ENCODE measurements at places on chromosomes 1 and 21. TPM values are rescaled to one million over a fixed set of nuclear protein-coding genes. Genes with fewer than 3 reads are reported as not detected.

Gene TRIM45
- 6.8 TPM for total RNA-seq

Gene AMY1A
- 1.7 TPM for total RNA-seq

Gene CADM3
- total RNA-seq = 0.79 TPM

Gene CFAP107
- total RNA-seq = not detected

Gene NOS1AP
- 1.8 TPM for total RNA-seq

- no peaks in the 10 kb centered on the region for H3K36me3 ChIP-seq
- H3K27me3 ChIP-seq = no peaks in the 10 kb centered on the region
- no peak overlapping the region for H3K4me3 ChIP-seq
- no peak overlapping the region for H3K27ac ChIP-seq
These were observed 16.4 kb upstream of the OSBPL9 start for GRCh38 chr1:51600529-51600928.

DNA sequence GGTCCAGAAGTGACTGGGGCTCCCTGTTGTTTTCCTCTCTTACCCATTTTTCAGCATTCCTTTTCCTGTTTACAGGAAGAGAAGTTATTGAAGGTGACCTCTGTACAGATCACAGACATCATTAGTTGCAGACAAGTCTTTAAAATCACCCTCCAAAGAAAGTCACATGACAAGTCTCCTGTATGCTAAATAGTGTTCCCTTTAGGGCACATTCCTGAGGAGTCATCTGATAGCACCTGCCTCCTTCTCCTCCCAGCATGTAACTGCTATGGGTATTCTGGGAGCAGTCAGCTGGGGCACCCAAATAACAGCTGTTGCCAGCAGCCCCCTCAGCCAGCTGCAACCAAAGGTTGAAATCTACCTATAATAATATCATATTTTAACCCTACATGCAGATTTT lies 200.6 kb downstream of the PTGER3 start:
- H3K27me3 ChIP-seq = no peaks in the 10 kb centered on the region
- no peak overlapping the region for H3K27ac ChIP-seq
- DNase-seq = no peak
- H3K36me3 ChIP-seq = no peaks in the 10 kb centered on the region
- H3K4me1 ChIP-seq = no peaks in the 10 kb centered on the region
- H3K4me3 ChIP-seq = no peak overlapping the region

DNA sequence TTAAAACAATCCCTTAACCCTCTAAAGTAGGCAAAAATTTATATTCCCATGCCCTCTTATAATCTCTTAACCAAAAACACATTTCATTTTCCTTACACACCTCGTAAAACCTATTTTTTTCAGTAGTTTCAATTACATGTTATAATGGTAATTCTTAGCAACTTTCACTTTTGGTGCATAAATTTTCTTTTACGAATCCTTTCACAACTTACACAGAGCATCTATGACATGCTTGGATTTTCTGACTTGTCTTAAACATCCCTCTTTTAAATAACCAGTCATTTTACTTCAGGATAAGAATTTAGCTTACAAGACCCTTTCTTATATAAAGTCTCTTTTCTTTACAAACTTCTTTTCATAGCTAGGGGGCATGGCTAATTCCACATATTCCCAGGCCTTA lies 8.9 kb upstream of the MRPL55 start:
- no peak overlapping the region for H3K4me3 ChIP-seq
- H3K36me3 ChIP-seq = no peaks in the 10 kb centered on the region
- no peaks in the 10 kb centered on the region for H3K4me1 ChIP-seq
- no peaks in the 10 kb centered on the region for H3K27me3 ChIP-seq
- no peak overlapping the region for H3K27ac ChIP-seq

- no peaks in the 10 kb centered on the region for H3K36me3 ChIP-seq
- DNase-seq = no peak
- H3K27me3 ChIP-seq = no peaks in the 10 kb centered on the region
- H3K27ac ChIP-seq = no peak overlapping the region
- no peaks in the 10 kb centered on the region for H3K4me1 ChIP-seq
- no peak overlapping the region for H3K4me3 ChIP-seq
These were observed 189.0 kb upstream of the FGGY start for GRCh38 chr1:59107916-59108315.

DNA sequence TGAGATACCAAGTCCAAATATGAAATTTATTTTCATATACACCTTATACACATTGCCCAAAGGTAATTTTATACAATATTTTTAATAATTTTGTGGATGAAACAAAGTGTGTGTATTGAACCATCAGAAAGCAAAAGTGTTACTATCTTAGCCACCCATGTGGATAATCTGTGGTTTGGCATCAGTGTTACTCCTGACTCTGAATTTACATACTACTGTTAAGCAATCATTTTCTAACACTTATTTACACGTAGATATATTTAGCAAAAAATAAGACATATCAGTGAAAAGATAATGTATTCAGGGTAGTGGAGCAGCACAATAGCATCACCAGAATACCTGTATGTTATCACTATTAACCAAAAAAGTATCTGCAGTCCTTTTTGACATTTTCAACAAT lies 23.8 kb downstream of the DENND2D start:
- no peak for DNase-seq
- H3K27me3 ChIP-seq = no peaks in the 10 kb centered on the region
- H3K4me1 ChIP-seq = no peaks in the 10 kb centered on the region
- H3K4me3 ChIP-seq = no peak overlapping the region
- no peaks in the 10 kb centered on the region for H3K36me3 ChIP-seq
- H3K27ac ChIP-seq = no peak overlapping the region

GRCh38 chr1:101288491-101288944 lies 51.7 kb downstream of the S1PR1 start:
- no peaks in the 10 kb centered on the region for H3K36me3 ChIP-seq
- H3K4me1 ChIP-seq = peaks cover 4% of the 10 kb centered on the region
- H3K27ac ChIP-seq = no peak overlapping the region
- no peak overlapping the region for H3K4me3 ChIP-seq
- no peaks in the 10 kb centered on the region for H3K27me3 ChIP-seq

- no peak for DNase-seq
- H3K36me3 ChIP-seq = peaks cover 4% of the 10 kb centered on the region
- H3K27me3 ChIP-seq = no peaks in the 10 kb centered on the region
- H3K27ac ChIP-seq = no peak overlapping the region
- H3K4me1 ChIP-seq = peaks cover 19% of the 10 kb centered on the region
These were observed 3.6 kb downstream of the LEPR start for GRCh38 chr1:65423884-65424572.

- DNase-seq = no peak
- no peak overlapping the region for H3K4me3 ChIP-seq
- no peaks in the 10 kb centered on the region for H3K27me3 ChIP-seq
- no peak overlapping the region for H3K27ac ChIP-seq
- H3K36me3 ChIP-seq = no peaks in the 10 kb centered on the region
- no peaks in the 10 kb centered on the region for H3K4me1 ChIP-seq
These were observed 15.0 kb upstream of the PSMB2 start for GRCh38 chr1:35656148-35656862.

GRCh38 chr1:172002725-172003345 lies 161.5 kb downstream of the DNM3 start:
- H3K4me3 ChIP-seq = no peak overlapping the region
- no peaks in the 10 kb centered on the region for H3K4me1 ChIP-seq
- no peaks in the 10 kb centered on the region for H3K27me3 ChIP-seq
- H3K36me3 ChIP-seq = no peaks in the 10 kb centered on the region
- H3K27ac ChIP-seq = no peak overlapping the region

GRCh38 chr1:243930822-243931671 lies 81.0 kb upstream of the AKT3 start:
- H3K27ac ChIP-seq = no peak overlapping the region
- H3K4me1 ChIP-seq = no peaks in the 10 kb centered on the region
- H3K4me3 ChIP-seq = no peak overlapping the region
- no peaks in the 10 kb centered on the region for H3K36me3 ChIP-seq

DNA sequence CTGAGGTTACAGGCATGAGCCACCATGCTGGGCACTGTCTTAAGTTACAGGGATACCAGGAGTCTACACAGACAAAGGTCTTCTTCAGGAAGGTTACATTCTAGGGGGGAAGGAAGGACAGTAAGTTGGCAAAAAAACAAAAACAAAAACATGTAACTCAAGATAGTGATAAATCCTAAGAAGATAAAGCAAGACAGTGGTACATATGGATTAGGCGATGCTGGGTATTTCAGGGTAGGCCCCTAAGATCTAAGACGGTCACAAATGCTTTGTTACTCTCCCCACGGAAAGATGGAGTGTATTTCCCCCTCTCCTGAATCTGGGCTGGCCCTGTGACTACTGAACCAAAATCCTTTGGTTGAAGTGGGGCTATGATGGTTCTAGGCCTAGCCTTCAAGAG lies 8.2 kb downstream of the CLCC1 start:
- H3K4me3 ChIP-seq = no peak overlapping the region
- no peaks in the 10 kb centered on the region for H3K27me3 ChIP-seq
- no peaks in the 10 kb centered on the region for H3K4me1 ChIP-seq
- no peaks in the 10 kb centered on the region for H3K36me3 ChIP-seq
- DNase-seq = no peak

- peaks cover 11% of the 10 kb centered on the region for H3K4me1 ChIP-seq
- no peaks in the 10 kb centered on the region for H3K27me3 ChIP-seq
- no peaks in the 10 kb centered on the region for H3K36me3 ChIP-seq
These were observed 25.0 kb downstream of the KANK4 start for GRCh38 chr1:62294261-62294660.

- H3K4me3 ChIP-seq = peak overlapping the region; percentile 97
- H3K27ac ChIP-seq = peak overlapping the region; percentile 96
- DNase-seq = no peak
- peaks cover 19% of the 10 kb centered on the region for H3K4me1 ChIP-seq
- peaks cover 10% of the 10 kb centered on the region for H3K36me3 ChIP-seq
These were observed 989 bp upstream of the ETV3 start for GRCh38 chr1:157139052-157139715.

GRCh38 chr1:27049100-27049499 lies 36.5 kb upstream of the TENT5B start:
- no peaks in the 10 kb centered on the region for H3K36me3 ChIP-seq
- H3K27ac ChIP-seq = no peak overlapping the region
- H3K27me3 ChIP-seq = no peaks in the 10 kb centered on the region
- no peak for DNase-seq
- H3K4me3 ChIP-seq = no peak overlapping the region

- H3K4me1 ChIP-seq = no peaks in the 10 kb centered on the region
- H3K4me3 ChIP-seq = no peak overlapping the region
- H3K27ac ChIP-seq = no peak overlapping the region
- no peak for DNase-seq
These were observed 3.6 kb upstream of the PTGS2 start for GRCh38 chr1:186683652-186684410.

GRCh38 chr1:182595641-182596240 lies 6.7 kb upstream of the RNASEL start:
- no peaks in the 10 kb centered on the region for H3K27me3 ChIP-seq
- H3K4me3 ChIP-seq = no peak overlapping the region
- H3K4me1 ChIP-seq = no peaks in the 10 kb centered on the region

DNA sequence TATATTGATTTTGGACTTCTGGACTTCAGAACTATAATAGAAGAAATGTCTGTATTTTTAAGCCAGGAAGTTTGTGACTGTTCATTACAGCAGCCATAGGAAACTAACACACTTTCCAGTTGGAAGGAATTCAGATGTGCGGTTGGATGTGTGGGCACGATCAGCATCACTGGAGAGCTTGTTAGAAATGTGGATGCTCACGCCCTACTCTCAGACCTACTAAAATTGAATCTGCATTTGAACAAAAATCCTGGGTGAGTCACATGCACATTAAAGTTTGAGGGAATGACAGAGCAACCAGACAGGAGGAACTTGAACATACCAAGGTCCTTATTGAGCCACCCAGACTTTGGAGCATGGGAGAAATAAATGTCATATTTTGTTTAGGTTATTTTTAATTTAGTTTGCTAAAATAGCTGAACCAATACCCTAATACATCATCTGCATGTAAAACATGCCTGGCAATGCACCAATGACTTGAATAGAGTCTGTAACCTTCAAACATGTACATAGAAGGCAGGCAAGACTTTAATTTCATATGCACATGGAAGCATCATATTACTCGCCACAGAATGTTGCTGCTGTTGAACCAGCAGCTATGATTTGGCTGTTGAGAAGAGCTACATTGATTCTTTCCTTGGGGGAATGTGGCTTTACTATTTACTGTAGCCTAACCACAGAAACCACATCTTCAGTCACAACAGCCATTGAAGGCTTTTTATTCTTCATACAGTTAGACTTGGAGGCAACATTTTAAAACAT lies 346.2 kb downstream of the BARHL2 start:
- no peaks in the 10 kb centered on the region for H3K4me1 ChIP-seq
- no peak overlapping the region for H3K27ac ChIP-seq
- no peaks in the 10 kb centered on the region for H3K36me3 ChIP-seq

- H3K27me3 ChIP-seq = no peaks in the 10 kb centered on the region
- no peaks in the 10 kb centered on the region for H3K4me1 ChIP-seq
- H3K36me3 ChIP-seq = no peaks in the 10 kb centered on the region
These were observed 18.3 kb upstream of the VAMP3 start for GRCh38 chr1:7752512-7753417.

- H3K4me3 ChIP-seq = no peak overlapping the region
- DNase-seq = no peak
- no peak overlapping the region for H3K27ac ChIP-seq
- H3K27me3 ChIP-seq = no peaks in the 10 kb centered on the region
- H3K4me1 ChIP-seq = no peaks in the 10 kb centered on the region
- H3K36me3 ChIP-seq = no peaks in the 10 kb centered on the region
These were observed 84.7 kb downstream of the URB2 start for GRCh38 chr1:229710746-229711145.

- no peak overlapping the region for H3K4me3 ChIP-seq
- no peaks in the 10 kb centered on the region for H3K36me3 ChIP-seq
- no peaks in the 10 kb centered on the region for H3K27me3 ChIP-seq
- no peak for DNase-seq
- no peaks in the 10 kb centered on the region for H3K4me1 ChIP-seq
- H3K27ac ChIP-seq = no peak overlapping the region
These were observed 424.3 kb downstream of the KCNT2 start for GRCh38 chr1:196183941-196184340.

DNA sequence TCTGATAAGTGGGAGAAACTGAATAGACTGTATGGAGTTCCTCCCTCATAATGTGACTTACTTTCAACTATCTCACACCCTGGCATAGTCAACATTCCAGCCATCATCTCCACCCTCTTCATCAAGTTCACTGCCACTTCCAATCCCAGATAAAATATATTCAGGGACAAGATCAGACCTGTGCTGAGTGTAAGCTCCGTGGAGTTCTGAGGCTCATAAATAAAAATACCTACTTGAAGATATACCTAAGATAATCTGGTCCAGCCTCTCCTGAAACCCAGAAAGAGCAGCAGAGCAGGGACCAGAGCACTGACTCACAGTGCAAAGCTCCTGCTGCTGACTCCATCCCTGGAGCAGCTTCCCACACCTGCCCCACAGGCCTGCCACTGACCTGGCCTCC lies 1.7 kb upstream of the LCE7A start:
- H3K4me3 ChIP-seq = no peak overlapping the region
- H3K27me3 ChIP-seq = no peaks in the 10 kb centered on the region
- DNase-seq = no peak
- no peak overlapping the region for H3K27ac ChIP-seq
- no peaks in the 10 kb centered on the region for H3K4me1 ChIP-seq

- no peaks in the 10 kb centered on the region for H3K36me3 ChIP-seq
- no peak overlapping the region for H3K27ac ChIP-seq
- no peaks in the 10 kb centered on the region for H3K27me3 ChIP-seq
- H3K4me1 ChIP-seq = peaks cover 28% of the 10 kb centered on the region
- H3K4me3 ChIP-seq = no peak overlapping the region
These were observed 112.7 kb downstream of the VPS13D start for GRCh38 chr1:12342401-12343003.
